ENCODE measurements at places on chromosomes 7 and 10.

DNA sequence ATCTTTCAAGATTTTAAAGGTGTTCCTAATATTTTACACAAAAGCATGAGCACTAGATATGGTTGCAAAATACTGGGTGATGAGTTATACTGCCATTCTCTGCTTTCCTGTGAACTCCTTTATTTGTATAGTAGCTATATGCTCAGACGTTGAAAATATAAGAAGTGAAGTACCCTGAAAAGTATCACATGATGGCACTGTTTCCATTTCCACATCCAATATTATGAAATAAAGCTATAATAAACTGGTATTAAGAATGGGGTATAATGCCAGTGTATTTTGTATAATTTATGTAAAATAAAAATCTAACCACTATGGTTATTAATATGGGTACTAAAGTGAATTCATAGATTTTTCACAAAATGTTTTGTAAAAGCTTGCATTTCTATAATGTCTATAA is 79.6 kb upstream of the FOXP2 start:
- no peak for DNase-seq

DNA sequence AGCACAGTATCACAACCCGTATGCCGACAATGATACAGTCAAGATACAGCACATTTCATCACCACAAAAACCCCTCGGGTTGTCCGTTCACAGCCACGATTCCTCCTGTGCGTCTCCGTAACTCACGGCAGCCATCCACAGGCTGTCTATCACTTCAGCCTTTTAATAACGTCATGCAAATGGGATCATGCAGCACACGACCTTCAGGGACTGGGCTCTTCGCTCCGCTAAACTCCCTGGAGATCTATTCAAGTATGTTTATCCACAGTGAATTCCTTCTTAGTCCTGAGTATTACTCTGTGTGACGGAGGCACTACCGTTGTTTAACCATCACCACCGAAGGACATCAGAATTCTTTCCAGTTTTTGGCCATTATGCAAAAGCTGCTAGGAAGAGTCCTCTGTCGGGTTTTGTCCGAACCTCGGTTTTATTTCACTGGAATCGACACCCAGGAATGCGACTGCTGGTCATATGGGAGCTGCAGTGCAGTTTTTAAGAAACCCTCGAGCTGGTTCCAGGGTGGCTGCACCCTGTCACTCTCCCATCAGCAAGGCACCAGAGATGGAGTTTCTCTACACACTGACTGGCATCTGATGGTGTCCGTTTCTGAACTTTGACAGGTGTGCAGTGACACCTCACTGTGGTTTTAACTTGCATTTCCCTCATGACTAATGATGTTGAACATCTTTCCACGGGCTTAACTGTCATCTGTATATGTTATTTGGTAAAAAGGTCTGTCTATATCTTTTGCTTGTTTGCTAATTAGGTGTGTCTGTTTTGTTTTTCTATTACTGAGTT is 193.6 kb downstream of the MAD1L1 start:
- DNase-seq: no peak

- no peak for DNase-seq
These were observed 399.5 kb upstream of the ANKRD30A start for GRCh38 chr10:36725581-36726520.

- no peak for DNase-seq
These were observed 35.0 kb upstream of the SRI start for GRCh38 chr7:88254721-88255424.

DNA sequence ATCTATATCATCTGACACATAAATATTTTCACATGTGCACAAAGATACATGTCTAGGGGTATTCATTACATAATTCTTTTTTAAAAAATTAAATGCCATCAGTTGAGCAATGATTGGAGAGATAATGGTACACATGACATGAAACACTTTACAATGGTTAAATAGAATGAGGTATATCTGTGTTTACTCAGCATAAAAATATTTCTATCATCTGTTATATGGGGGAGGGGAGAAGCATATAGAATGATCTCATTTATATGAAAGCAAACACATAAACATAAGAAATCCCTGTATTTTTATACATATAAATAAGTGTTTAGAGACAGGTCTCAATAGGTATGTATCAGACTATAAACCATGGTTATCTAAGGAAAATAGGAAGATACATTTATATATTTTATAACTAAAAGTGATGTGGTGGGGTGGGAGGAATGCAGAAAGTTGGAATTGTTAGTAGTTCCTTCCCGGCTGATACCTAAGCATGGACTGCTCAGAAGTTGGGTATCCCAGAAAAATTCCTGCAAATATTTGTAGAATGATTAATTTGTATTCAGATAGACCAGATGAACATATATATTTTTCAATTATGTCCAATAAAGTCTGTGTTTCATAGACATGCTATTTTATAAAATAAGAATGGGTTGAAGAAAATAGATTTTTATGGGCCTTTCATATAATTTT is 75.1 kb downstream of the SHOC2 start:
- DNase-seq: no peak

DNA sequence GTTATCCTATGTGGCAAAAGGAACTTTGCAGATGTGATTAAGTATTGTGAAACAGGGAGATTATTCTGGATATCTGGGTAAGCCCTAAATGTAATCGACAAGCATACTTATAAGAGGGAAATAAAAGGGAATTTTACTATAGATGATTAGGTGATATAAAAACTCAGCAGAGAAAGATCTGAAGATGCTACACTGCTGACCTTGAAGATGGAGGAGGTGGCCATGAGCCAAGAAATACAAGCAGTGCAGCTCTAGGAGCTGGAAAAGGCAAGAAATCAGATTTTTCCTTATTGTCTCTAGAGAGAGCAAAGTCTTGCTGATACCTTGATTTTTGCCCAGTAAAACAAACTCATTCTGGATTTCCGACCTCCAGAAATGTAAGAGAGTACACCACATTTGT is 67.7 kb downstream of the BRAF start:
- no peak for DNase-seq

- DNase-seq: no peak
These were observed 92.4 kb upstream of the CAV2 start for GRCh38 chr7:116407165-116407564.

GRCh38 chr7:29230871-29231345 is 36.3 kb downstream of the CHN2 start:
- DNase-seq: no peak

DNA sequence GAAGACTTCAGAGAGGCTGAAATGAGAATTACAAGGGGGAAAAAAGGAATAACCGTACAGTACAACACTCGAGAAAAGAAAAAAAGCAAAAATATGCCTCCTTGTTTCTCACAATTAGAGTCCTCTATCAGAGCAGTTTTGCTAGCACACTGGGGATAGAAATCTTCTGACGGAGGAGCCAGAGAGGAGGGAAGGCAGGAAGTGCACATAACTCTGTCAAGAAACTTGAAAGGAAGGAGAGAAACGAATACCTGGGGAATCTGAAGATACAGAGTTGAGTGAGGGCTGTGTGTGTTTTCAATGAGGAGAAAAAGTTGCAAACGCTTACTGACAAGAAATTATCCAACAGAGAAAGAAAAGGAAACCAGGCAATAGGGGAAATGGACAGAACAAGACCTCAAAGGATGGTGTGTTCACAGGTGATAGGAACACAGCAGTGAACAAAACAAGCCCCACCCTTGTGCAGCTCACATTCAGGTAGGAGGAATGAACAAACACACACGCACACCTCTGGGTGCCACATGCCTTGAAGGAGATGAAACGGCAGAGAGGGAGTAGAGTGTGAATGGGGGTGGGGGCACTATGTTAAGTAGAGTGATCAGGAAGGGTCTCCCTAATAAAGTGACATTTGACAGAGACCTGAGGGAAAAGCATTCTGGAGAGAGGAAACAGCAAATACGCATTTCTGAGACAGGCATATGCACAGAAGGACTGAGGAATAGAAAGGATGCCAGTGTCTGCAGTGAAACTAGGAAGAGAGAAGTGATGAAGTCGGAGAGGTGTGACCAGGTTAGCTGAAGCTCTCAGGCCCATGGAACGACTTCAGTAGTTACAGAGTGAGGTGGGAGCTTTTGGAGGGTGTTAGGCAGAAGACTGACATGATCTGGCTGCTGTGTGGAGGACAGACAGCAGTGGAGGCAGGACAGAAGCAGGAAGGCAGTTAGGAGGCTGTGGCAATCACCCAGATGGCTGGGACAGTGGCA is 46.7 kb upstream of the SPOCK2 start:
- no peak for DNase-seq

- no peak for DNase-seq
These were observed 97.8 kb downstream of the CHST15 start for GRCh38 chr10:123995461-123996131.

DNA sequence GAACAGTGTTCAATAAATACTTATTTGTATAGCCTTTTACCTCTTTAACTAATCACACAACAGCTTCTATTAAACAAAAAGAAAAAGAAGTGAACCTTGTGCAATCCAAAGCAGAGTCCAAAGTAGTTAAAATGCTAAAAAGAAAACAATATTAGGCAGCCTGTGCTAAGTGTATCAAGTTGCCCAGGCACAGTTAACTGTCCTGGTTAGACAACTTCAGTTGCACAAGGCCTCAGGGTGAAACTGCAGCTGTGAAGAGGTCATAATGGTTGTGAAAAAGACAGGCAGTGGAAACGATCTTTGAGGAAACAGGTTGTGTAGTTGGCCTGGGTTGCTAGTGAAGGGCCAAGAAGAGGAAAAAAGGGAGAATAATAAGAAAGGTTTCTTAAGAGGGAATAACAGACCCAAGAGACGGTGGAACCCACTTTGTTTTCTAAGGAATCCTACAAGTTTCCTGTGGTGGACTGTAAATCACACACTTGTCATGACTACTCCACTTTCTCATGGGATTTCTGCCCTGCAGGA is 6.0 kb upstream of the CROT start:
- no peak for DNase-seq

- DNase-seq: no peak
These were observed 100.7 kb upstream of the DKK1 start for GRCh38 chr10:52213321-52213752.

GRCh38 chr10:26488344-26488743 is 50.2 kb downstream of the APBB1IP start:
- DNase-seq: no peak

GRCh38 chr10:76408646-76409045 is 977.2 kb downstream of the LRMDA start:
- no peak for DNase-seq

DNA sequence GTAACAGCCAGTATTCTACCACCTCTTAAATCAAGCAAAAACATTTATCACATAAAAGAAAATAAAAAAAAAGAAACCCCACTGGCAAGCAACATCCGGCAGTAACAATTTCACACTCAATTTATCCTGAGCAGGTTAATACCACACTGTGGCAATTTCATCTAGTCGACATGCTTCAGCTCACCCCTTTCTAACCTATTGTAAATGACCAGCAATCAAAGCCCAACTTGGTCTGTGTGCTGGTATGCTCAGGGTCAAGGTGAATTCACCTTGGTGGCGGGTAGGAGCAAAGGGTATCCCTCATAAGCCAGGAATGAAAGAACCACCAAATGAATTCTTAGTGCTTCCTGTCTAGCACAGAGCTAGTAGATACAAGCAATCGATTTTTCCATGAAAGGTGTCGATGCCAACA is 109.1 kb upstream of the AFAP1L2 start:
- DNase-seq: no peak

DNA sequence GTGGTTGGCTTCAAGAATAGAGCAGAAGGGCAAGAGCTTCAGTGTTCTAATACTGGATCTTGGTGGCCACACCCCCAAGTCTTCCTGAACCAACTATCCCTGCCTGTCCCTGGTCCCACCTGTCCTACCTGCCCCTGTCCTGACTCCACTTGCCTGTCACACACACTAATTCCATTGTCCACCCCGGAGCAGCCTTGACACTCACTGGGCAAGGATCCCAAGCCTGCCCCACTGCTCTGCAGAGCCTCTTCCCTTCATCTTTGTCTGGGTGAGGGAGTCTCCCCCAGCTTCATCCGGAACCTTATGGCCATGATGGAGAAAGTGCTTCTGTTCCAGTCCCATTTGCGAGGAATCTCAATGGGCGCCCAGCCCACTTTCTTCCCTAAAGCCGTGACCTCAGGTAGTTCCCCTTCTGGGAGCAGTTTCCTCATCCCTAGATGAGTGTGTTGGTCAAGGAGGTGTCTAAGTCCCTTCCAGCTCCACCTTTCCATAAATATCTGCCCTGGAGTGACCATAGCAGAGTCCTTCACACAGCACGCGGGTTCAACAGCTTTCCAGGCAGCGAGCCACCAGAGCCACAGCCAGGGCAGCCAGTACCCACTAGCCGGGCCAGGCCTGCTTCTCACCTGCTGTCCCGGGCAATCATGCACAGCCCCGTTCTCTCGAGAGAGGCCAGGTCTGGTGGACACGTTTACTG is 61.5 kb downstream of the VIPR2 start:
- no peak for DNase-seq

DNA sequence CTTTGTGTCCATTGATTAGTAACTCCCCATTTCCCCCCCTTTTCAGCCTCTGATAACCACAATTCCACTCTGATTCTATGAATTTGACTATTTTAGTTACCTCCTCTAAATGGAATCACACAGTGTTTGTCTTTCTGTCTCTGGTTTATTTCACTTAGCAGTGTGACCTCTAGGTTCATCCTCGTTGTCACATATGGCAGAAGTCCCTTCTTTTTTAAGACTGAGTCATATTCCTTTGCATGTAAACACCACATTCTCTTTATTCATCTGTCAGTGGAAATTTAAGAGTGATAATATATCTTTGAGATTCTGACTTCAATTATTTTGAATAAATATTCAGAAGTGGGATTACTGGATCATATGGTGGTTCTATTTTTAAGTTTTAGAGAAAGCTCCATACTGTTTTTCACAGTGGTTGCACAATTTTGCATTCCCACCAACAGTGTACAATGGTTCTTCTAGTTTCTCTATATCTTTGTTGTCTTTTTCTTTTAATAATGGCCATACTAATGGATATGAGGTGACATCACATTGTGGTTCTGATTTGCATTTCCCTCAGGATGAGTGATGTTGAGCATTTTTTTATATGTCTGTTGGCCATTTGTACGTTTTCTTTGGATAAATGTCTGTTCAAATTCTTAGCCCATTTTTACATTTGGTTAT is 126.1 kb upstream of the GRB10 start:
- no peak for DNase-seq

GRCh38 chr7:116777651-116778281 is 84.6 kb upstream of the CAPZA2 start:
- no peak for DNase-seq

DNA sequence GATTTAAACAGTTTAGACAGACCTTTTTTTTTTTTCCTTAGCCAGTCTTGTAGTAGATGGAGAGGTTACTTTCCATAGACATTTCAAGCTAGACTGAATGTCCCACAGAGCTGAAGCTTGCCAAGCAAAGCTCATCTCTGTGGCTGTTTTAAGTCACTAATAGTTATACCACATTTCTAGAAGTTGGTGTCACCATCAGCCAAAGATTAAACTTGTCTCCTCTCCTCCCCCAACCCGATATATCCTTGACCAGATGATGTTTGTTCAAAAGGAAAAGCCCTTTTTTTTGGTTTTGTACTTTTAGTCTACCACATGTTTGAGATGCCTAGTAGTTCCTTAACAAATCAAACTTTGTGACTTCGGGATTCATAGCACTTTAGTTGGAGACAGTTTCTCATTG is 66.1 kb downstream of the ADD3 start:
- no peak for DNase-seq

- DNase-seq: no peak
These were observed 133.8 kb downstream of the TCERG1L start for GRCh38 chr10:131177431-131178327.

GRCh38 chr10:3623746-3624145 is 161.3 kb downstream of the KLF6 start:
- no peak for DNase-seq
